ENCODE measurements at places on chromosomes 2 and 18.

GRCh38 chr2:225052703-225053102 is 10.4 kb upstream of the DOCK10 start:
- DNase-seq = no peak

DNA sequence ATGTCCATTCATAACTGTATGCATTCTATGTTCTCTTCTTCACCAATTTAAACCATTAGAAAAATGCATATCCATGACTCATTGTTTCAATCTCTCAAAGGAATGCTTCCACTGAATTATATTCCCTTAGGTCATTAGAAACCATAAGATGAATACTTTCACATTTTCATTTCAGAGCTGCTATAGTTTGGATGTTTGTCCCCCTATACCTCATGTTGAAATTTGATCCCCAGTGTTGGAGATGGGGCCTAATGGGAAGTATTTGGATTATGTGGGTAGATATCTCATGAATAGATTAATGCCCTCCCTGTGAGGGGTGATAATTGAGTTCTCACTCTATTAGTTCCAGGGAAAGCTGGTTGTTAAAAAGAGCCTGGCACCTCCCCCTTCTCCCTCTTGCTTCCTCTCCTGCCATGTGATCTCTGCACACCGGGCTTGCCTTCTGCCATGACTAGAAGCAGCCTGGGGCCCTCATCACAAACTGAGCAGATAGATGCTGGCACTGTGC is 35.7 kb downstream of the THUMPD2 start:
- no peak for DNase-seq

DNA sequence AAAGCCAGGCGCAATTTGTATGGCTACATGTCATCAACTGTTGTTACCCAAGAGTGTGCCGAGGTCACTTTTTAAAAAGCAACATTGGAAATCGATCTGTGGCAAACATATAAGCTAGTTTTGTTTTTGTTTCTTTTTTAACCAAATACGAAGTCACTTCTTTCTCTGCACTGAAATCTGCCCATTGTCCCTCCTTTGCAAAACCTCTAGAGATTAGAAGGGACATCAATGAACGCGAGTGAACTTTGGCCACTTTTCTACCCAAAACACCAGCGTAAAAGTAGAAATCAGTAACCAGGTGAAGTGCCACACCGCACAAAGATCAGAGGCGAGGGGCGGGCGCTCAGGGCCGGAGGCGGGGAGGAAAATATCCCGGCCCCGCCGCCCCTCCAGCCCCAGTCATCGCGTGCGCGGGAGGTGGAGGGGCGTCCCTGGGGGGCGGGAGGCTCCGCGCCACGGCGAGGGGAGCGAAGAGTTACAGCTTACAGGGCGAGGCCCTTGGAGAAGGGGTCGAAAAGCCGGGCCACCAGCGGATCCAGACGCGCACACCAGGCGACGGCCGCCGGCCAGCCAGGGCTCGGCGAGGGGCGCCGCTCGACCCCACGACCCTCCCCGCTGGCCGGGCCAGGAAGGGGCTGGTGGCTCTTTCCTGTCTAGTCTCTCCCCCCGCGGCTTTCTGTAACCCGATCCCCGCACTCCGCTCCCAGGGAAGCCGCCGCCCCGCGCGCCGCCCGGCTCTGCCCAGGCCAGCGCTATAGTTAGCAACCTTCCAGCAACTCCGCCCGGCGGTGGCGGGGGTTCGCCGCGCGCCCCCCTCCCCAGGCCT is 993 bp downstream of the RBMS1 start:
- DNase-seq = no peak

GRCh38 chr2:148666555-148666954 is 22.0 kb downstream of the EPC2 start:
- DNase-seq = no peak

DNA sequence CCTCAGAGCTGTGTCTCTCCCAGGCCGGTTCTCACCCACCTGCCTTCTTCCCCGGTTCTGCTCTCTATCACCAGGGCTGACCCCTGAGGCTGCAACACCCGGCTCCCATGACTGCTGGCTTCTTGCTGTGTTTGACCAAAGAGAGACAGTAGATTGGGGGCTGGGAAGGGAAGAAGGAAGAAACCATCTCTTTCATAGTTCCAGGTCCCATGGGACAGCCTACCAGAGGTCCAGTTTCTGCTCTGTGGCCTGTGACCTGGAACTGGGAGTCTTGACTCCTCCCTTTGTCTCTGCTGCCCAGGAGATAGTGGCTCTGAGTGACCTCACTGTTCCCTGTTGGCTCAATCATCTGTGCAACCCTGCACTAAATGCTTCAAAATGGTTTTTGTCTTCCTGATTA is 38.1 kb downstream of the ALPK2 start:
- no peak for DNase-seq
